ENCODE measurements at places on chromosomes 13 and 19. TPM values are rescaled to one million over a fixed set of nuclear protein-coding genes. Genes with fewer than 3 reads are reported as not detected.

PRSS57 gene
- not detected for total RNA-seq

USF2 gene
- total RNA-seq, result 147 TPM

TRAPPC6A gene
- 15.8 TPM for total RNA-seq

DNA sequence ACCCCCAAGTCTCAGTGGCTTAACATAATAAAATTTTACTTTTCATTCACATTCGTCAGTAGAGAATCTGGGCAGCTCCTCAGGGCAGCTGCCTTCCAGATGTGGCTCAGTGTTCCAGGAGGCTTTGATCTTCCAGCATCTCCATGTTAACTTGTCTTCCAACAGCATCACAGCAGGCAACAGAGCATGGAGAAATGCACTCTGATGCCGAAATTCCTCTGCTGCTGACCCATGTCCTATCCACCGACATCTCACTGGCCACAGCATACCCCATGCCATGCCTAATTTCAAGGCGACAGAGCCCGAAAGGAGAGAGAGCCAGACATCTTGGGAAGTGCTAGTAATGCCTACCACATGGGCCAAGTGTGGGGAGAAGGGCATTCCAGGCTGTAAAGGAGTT, 64.9 kb upstream of the MEDAG start:
- DNase-seq, result no peak

DNA sequence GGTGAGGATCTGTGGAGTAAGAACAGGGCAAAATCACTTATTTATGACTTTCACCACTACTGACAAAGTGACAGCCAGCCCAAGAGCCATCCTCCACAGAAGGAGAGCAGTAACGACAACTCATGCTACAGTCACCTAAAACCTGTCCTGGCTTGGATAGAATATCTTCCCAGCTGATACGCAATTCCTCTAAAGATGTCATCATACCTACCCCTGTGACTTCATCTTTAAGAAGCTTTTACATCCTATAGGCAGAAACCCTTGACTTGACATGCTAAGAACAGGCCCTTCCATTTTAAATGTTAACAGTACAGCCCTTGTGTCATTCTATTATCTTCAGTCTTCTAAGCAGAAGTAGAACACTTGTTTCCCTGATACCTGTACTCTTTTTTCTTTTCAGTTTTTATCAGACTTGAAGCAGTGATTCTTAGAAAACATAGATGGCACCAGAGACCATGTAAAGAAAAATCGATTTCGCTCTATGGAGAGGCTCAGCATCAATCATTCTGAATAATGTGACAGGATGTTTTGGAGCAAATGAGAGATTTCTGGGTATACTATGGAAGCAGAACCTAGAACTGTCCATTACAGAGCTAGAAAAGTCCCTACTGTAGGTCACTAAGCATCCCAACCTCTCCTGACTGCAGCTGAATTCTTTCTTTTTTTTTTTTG, 20.1 kb downstream of the STOML3 start:
- DNase-seq, result no peak

DNA sequence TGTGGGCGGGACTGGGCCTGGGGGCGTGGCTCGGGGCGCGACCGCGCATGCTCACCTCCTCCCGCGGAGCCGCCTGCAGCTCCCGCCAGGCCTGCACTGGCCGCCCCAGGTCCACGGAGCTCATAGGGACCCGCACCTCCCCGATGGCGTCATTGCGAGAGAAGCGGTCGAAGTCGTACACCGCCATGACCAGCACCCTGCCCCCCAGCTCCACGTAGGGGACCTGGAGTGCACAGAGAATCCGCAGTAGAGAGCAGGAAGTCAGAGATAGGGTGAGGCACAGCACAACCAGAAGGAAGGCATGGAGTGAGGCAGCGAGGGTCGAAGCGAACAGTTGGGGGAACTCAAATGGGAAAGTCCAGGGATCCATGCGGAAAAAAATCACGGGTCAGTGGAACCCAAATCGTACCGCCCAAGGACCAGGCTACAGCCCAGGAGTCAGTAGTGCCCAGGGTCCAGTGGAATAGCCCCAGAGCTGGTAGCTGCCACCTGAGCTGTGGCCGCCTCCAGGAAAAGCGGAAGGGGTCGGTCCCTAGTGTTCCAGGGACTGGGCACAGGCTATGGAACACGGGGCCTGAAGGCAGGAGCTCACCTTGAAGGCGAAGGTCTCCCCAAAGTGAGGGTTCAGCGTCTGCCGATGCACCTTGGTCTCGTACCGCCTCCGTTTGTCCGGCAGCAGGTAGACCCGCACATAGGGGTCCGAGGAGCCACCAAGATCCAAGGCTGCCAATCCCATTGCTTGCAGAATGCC, 4.8 kb downstream of the SYT5 start:
- no peak for DNase-seq
